ENCODE measurements at places on chromosomes 16 and 17.

DNA sequence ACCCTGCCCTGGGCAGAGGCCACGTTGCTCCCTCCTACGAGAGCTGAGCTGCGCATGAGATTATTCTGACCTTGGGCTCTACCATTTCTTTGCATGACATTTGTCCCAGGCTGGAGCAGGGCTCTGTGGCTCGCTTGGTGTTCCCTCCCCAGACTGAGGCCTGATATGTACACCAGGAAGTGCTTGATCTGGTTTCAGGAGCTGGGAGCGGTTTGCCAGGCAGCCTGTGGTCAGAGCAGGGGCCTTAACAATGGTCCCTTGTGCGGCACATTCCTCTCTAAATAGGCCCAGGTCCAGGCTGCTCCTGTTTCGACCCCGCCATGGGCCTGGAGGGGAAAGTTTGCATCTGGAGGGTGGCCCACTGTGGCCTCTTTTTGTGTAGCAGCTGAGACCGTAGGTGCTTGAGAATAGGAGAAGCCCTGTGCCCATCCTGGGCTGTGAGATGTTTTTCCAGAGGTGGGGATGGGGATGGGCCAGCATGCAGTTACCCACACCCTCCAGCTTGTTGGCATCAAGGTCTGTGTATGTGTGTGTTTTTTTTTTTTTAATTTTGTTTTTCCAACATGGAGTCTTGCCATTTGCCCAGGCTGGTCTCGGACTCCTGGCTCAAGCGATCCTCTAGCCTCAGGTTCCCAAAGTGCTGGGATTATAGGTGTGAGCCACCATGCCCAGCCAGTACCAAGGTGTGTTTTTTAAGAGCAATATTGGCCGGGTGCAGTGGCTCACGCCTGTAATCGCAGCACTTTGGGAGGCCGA is 253.9 kb downstream of the SEC14L1 start:
- DNase-seq: no peak

GRCh38 chr17:75854101-75854748 is 910 bp downstream of the WBP2 start:
- no peak for DNase-seq

GRCh38 chr17:79473111-79473875 is 137.6 kb downstream of the RBFOX3 start:
- DNase-seq: no peak

GRCh38 chr16:1584926-1585484 is 26.9 kb downstream of the IFT140 start:
- no peak for DNase-seq

DNA sequence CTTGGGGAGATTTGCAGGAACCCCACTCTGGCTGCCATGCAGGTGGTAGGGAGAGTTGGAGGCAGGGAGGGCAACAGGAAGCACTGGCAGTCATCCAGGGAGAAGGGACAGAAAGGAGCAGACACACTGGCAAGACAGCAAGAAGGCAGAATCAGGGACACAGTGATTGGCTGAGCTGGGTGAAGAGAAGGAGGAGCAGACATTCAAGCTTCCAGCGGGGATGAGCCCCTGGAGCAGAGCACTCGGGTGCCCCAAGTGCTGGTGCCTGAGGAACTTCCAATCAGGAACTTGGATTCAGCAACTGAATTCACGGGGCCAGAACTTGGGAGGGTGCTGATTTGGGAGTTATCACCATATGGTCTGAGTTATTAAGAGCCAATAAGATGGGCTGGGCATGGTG is 6.3 kb upstream of the ITGA3 start:
- DNase-seq: no peak

- no peak for DNase-seq
These were observed 8.2 kb downstream of the DCAF7 start for GRCh38 chr17:63558441-63558840.

GRCh38 chr17:78120537-78120936 is 8.0 kb downstream of the TMC6 start:
- DNase-seq: no peak

Data from naive B cell (primary cell).